ENCODE measurements at places on chromosomes 1 and 21. TPM values are rescaled to one million over a fixed set of nuclear protein-coding genes. Genes with fewer than 3 reads are reported as not detected.

CFAP107 gene
- total RNA-seq, result not detected

CNKSR1 gene
- total RNA-seq, result 4.0 TPM

TMCC2 gene
- total RNA-seq, result 20.9 TPM

- H3K36me3 ChIP-seq, result no peaks in the 10 kb centered on the region
- no peak overlapping the region for H3K4me3 ChIP-seq
- no peaks in the 10 kb centered on the region for H3K4me1 ChIP-seq
- no peak overlapping the region for H3K27ac ChIP-seq
Observed at GRCh38 chr21:27196651-27197050, 229.8 kb upstream of the ADAMTS5 start.

GRCh38 chr1:237879195-237879594, 11.5 kb downstream of the ZP4 start:
- H3K4me1 ChIP-seq, result no peaks in the 10 kb centered on the region
- no peak overlapping the region for H3K4me3 ChIP-seq
- DNase-seq, result no peak
- H3K36me3 ChIP-seq, result no peaks in the 10 kb centered on the region

DNA sequence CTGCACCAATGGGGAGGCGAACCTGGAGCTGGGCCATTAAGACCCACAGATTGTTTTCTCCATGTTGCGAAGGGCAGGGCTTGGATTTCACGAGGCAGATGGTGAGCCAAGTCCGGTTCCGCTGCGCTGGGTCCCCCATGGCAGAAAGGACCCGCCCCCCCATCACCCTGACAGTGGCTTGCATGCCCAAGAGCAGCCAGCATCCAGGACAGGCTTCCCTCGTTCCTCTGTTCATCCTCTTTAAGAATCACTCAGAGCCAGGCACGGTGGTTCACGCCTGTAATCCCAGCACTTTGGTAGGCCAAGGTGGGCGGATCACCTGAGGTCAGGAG, 15.8 kb upstream of the NPHP4 start:
- H3K27me3 ChIP-seq, result no peaks in the 10 kb centered on the region
- H3K4me1 ChIP-seq, result peaks cover 8% of the 10 kb centered on the region
- H3K36me3 ChIP-seq, result peaks cover 13% of the 10 kb centered on the region

DNA sequence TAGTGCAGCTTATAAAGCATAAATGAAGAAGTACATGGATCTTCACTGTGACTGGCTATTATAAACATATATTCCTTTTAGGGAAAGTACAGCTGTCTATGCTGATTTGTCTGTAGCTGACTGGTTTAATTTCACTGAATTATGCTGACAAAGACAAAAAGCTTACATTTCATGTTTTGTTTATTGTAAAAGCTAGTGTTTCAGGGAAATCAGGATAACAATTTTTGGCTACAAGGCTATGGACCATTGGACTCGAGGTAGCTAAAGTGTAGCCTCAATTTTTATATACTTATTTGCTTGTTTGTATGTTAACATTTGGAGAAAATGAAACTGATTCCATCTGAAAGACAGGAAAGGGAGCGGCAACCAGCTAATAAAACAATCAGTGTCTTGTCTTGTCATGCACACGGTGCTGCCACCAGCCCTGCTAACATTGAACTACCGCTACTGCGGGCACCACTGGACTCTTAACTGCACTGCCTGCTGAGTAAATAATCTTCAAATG, 480.2 kb downstream of the COL11A1 start:
- no peak overlapping the region for H3K27ac ChIP-seq
- no peak for DNase-seq
- H3K4me3 ChIP-seq, result no peak overlapping the region
- no peaks in the 10 kb centered on the region for H3K27me3 ChIP-seq
- H3K36me3 ChIP-seq, result no peaks in the 10 kb centered on the region

DNA sequence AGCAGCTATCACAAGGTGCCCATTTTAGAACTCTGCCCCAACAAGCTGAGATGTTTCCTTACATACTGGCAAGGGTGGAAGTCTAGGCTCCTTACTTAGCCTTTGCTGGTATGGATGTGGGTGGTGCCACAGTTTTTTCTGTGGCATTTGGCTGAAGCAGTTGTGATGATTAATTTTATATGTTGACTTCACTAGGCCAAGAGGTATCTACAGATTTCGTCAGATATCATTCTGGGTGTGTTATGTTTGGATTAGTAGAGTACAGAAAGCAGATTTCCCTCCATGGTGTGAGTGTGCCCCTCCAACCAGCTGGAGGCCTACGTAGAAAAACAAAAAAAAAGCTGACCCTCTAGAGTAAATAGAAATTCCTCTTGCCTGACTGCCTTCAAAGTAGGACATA, 317.0 kb downstream of the BARHL2 start:
- no peak for DNase-seq
- no peaks in the 10 kb centered on the region for H3K4me1 ChIP-seq
- H3K27ac ChIP-seq, result no peak overlapping the region
- H3K4me3 ChIP-seq, result no peak overlapping the region
- H3K36me3 ChIP-seq, result no peaks in the 10 kb centered on the region

GRCh38 chr1:66246351-66247269, 287.3 kb upstream of the SGIP1 start:
- no peak for DNase-seq
- peak overlapping the region; percentile 75 for H3K27ac ChIP-seq
- peak overlapping the region; percentile 64 for H3K4me3 ChIP-seq
- H3K27me3 ChIP-seq, result no peaks in the 10 kb centered on the region
- peaks cover 37% of the 10 kb centered on the region for H3K4me1 ChIP-seq
- H3K36me3 ChIP-seq, result peaks cover 2% of the 10 kb centered on the region
